ENCODE measurements at places on chromosomes 3 and 15. TPM values are rescaled to one million over a fixed set of nuclear protein-coding genes. Genes with fewer than 3 reads are reported as not detected.

DNA sequence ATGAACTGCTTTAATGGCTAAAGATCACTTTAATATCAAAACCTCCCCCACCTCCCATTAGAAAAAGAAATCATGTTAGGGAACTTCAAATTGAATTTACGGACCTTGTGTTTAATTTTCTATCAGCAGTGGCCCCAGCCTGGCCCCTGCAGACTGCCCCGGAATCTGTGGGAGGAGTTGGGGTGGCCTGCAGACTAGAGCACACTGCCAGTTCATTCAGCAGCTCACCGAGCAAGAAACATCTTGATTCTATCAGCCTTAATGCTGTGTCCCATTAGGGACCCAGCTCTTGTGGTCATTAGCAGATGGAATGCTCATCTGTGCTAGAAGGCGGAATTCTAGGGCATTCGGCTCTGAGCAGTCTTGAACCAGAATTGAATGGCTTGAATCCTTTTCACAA, 54.2 kb downstream of the FLNB start:
- no peak for DNase-seq

GRCh38 chr3:10395671-10396070, 74.8 kb upstream of the SEC13 start:
- DNase-seq = no peak

GRCh38 chr3:142237891-142238290, 12.5 kb upstream of the GK5 start:
- DNase-seq = no peak

- DNase-seq = no peak
These were observed 57.6 kb downstream of the TAFA4 start for GRCh38 chr3:68874551-68875348.

GRCh38 chr3:46958467-46959160, 17.9 kb downstream of the CCDC12 start:
- no peak for DNase-seq

DNA sequence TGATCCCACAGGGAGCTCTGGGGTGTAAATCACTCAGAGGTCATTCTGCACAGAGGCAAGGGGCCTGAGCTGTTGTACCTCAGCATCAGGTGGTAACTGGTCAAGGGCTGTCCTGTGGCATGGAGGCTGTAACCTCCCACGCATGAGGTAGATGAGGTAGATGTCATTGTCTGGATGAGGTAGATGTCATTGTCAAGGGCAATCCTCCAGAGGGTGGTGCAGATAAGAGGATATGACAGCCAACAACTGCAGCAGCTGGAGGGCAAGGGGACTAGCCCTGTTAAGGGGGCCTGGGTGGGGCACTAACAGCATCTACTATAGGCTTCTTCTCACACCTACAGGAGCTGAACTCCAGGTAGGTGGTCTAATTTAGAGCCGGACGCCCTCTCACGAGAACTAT, 55.6 kb downstream of the THRB start:
- no peak for DNase-seq

- no peak for DNase-seq
These were observed 1.5 kb downstream of the ABTB1 start for GRCh38 chr3:127674101-127674721.

DNA sequence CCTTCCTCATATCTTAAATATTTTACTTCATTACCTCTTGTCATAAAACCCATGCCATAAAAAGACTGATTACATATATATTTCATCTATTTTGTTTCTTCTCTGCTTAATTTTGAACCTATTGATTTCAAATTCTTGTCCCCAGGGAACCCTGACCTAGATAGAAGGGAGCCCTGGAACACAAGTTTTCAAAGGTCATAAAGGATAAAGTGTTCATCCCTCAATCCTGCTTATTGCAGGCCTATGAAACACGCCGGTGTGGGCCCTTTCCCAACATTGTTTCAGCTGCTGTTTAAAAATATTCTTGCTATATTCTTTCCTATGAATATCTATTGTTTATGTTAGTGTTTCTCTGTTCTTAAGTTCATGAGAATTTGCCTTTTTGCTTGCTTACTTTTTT, 1389.5 kb upstream of the GBE1 start:
- no peak for DNase-seq

DNA sequence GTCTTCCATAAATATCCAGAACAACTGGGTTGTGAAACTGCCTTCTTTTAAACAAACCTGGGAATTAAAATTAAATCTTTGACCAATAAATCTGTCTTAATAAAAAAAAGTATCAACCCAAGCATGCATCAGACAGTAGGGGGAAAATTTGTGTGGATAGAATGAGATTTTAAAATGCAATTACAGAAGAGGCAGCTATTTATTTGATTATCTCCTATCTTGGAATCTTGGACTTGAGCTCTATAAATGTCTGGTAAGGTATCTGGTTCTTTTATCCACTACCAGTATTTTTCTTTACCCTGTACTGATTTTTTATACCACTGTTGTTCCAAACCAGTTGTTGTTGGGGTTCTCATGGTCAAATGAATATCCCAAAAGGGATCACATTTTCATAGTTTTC, 157.6 kb upstream of the VEPH1 start:
- no peak for DNase-seq

DNA sequence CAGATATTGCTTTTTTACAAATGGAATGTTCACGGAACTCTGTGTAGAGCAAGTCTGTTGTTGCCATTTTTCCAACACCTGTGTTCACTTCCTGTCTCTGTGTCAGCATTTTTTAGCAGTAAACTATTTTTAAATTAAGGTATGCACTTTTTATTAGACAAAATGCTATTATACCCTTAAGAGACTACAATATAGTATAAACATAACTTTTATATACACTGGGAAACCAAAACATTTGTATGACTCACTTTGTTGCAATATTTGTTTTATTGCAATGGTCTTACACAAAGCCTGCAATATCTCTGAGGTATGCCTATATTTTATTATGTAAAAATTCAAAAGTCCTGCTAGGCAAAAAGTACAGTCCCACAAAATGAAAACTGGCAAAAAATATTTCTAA, 39.8 kb upstream of the FGF7 start:
- no peak for DNase-seq

- DNase-seq = no peak
These were observed 295.5 kb upstream of the GADL1 start for GRCh38 chr3:31189971-31190370.

GRCh38 chr3:25592510-25592968, 72.2 kb downstream of the TOP2B start:
- DNase-seq = no peak

DNA sequence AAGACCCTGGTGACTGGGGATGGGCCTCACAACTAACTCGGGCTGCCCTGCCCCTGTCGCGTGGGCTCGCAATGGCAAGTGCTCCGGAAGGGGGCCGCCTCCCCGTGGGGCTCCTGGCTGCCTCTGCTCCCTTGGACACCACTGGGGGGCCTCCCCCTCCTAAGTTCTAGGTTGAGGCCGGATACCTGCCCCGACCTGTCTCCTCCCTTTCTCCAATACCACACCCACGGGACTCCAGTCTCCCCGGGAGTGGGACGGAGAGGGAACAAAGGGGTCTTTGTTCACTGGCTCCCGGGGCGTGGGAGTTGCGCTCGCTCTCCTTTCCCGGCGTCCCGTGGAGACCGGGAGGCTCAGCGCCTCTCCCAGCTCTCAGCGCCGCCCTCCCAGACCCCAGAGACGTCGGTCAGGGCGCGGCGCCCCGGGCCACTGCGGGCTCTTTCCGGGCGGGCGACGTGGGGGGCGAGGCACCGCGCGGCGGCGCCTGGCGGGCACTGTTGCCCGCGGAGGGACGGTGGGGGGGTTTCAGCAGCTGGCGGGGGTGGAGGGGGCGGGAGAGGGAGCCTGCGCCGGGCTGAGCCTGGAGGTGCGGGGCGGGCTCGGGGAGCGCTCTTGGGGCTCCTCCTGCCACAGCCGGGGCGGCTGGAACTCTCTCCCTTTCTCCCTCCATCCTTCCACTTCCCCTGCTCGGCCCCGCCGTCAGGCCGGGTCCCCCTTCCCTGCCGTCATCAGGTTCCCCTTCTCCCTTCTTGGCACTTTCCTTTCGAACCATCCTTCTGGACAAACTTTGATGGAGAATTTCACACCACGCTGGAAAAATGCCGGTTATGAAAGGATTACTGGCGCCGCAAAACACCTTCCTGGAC, at the start of gene KCNH8:
TSS of gene KCNH8 (plus strand) at position 606 of the 863 bp plus-strand sequence. CDS start at position 816, 210 bp downstream.
- peak; percentile 48 for DNase-seq

GRCh38 chr15:82919231-82919886, 33.2 kb downstream of the HOMER2 start:
- no peak for DNase-seq

DNA sequence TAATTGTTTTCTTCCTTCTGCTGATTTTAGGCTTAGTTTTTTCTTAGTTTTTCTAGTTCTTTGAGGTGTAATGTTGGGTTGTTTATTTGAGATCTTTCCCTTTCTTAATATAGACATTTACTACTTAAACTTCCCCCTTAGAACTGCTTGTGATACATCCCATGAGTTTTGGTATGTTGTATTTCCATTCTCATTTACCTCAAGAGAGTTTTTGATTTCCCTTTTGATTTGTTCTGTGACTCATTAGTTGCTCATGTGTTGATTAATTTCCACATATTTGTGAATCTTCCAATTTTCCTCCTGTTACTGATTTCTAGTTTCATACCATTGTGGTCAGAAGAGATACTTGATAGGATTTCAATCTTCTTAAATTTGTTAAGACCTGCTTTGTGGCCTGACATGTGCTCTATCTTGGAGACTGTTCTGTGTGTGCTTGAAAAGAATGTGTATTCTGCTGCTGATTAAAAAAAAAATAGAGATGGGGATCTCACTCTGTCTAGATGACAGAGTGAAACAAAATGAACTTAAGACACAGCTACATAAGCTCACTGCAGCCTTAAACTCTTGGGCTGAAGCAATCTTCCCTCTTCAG, 22.3 kb downstream of the GRM2 start:
- no peak for DNase-seq

- no peak for DNase-seq
These were observed 269.2 kb downstream of the ZBBX start for GRCh38 chr3:167110901-167111300.

- no peak for DNase-seq
These were observed 186.1 kb downstream of the OTOL1 start for GRCh38 chr3:161682715-161683114.

GRCh38 chr3:40899286-40899712, 300.0 kb upstream of the CTNNB1 start:
- DNase-seq = no peak

LOXL1 gene
- polyA plus RNA-seq = 130 TPM

SLC24A5 gene
- polyA plus RNA-seq = 0.29 TPM

TRH gene
- 0.41 TPM for polyA plus RNA-seq
